NCI-H446 treated with DMSO at 0.1 percent for 48 hours (cell line): ENCODE measurements at places on chromosomes 7 and 10.

- DNase-seq = no peak
These were observed 225.7 kb downstream of the RPS24 start for GRCh38 chr10:78259391-78259790.

DNA sequence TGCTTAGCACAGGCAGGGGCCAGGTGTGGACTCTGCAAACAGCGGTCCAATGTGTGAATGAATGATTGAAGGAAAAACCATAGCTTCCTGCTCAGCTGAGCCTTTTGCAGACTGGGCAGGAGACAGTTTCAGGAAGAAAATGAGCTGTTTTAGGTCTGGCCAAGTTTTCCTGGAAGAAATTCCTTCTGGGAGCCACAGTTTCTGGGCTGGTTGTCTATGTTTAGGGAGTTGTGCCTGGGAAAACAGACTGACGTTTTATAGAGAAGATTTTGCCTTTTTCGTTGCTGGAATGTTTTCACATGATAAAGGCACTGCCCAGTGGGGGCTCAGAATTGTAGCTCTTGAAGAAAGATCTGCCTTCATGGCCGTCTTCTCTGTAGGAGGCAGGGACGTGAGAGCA lies 255.1 kb downstream of the CCSER2 start:
- DNase-seq = no peak

GRCh38 chr7:157498657-157499056 lies 161.9 kb downstream of the DNAJB6 start:
- no peak for DNase-seq

DNA sequence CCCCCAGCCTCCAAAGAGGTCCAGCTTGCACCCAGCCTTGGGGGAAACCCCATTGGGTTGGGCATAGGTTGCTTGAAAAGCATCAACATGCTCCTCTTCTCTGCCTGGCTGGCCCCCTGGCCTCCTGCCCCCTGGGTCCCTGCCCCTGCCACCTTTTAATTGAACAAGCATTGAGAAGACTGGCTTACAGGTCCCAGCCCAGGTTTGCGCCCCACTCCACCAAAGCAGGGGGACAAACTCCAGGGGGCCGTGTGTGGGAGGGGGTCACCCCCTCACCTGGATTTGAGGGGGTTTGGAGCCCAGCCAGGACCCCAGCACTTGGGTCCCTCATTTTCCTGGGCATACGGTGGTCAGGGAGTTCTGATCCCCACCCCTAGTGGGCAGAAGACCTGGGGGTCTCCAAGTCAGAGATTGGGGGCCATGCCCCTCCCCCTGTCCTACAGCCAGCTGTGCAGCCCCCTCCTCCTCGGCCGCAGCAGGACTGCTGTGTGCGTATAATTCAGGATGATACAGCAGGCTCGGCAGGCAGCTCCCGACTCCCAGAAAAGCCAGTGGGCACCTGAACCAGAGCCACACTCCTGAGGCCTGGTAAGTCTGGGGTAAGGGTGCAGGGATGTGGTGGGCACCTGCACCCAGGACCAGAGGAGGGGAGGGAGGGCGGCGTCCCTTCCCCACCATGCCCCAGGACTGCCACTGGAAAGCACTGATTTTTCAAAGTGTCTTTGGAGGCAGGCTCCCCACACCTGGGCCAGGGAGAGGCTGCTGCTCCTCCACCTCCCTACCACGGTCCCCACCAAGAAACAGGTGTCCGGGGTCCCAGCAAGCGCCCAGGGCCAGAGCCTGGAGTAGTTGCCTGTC lies 1.7 kb downstream of the ELFN1 start:
- no peak for DNase-seq

- no peak for DNase-seq
These were observed 12.1 kb upstream of the MAGI2 start for GRCh38 chr7:79465551-79465950.

GRCh38 chr10:55058800-55059199 lies 257.8 kb upstream of the PCDH15 start:
- no peak for DNase-seq
